ENCODE measurements at places on chromosomes 12 and 14.
A peak's percentile ranks its signal among the peaks of the same experiment; 100 is the strongest.

GRCh38 chr12:34386621-34387255 lies 364.4 kb downstream of the ALG10 start:
- DNase-seq, result no peak

GRCh38 chr12:85741046-85741445 lies 95.2 kb downstream of the RASSF9 start:
- no peak for DNase-seq

- no peak for DNase-seq
Observed at GRCh38 chr12:29176941-29177340, 27.9 kb downstream of the FAR2 start.

GRCh38 chr14:23829736-23830471 lies 123.7 kb upstream of the DHRS4 start:
- DNase-seq, result peak; percentile 87

- DNase-seq, result no peak
Observed at GRCh38 chr12:55806982-55807381, 10.5 kb downstream of the SARNP start.

GRCh38 chr12:7933255-7933726 lies 2.7 kb downstream of the SLC2A3 start:
- peak; percentile 97 for DNase-seq

DNA sequence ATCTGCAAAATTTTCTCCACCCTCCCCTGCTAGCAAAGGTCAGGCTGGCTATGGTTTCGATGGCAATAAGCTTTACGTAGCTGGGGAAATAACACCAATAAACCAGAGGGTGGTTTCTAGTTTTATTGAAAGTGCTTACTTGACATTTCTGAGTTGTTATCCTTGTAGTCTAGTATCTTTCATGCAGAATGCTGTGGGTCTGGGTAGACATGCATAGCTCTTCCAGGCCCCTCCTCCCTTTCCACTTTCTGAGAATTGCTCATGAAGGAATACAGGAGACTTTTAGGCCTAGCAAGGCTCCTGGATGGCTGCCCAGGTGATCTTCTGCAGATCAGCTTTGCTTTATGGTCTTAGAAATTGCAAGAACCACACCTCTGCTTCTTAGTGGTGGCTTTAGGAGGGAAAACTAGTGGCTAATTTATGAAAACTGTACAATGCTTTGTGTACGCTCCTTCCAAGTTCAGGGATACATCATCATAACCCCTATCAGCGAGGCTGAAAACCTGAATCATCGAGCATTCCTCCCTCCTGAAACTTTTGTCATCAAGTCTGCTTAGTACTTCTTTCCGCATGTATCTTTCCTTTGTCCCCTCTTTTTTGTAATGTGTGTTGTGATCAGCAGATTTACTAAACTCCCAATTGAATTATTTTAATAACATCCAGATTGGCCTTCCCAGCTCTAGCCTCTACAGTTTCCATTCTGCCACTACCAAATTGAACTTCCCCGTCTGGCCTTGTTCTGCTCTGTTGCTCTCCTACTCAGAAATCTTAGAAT lies 473.0 kb downstream of the RAD51B start:
- DNase-seq, result no peak

GRCh38 chr14:58291646-58292045 lies 6.7 kb upstream of the ARID4A start:
- no peak for DNase-seq

- no peak for DNase-seq
Observed at GRCh38 chr12:67919406-67919805, 69.8 kb upstream of the IFNG-AS1 start.

DNA sequence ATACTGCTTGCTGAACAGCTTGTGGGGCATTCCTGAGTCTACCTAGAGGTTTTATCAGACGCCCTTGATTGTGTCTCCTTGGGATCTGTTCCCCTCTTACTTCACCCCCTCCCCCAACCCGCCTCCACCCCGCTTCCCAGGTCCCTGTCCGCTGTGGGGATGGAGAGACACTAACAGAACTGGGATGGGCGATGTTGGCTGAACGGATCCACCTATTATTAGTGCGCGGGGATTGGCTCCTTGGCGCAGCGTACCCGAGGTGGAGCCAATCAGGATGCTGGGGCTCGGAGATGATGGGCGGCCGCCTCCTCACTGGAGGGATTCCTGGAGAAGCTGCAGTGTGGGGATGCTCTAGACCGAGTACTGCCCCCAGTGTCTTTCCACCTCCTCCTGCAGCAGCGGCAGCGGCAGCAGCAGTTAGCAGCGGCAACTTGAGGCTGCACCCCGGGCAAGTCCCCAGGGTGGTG lies at the start of gene SYT1:
SYT1 (plus strand) TSS at position 372 of the 467 bp plus-strand sequence.
- DNase-seq, result peak; percentile 87

DNA sequence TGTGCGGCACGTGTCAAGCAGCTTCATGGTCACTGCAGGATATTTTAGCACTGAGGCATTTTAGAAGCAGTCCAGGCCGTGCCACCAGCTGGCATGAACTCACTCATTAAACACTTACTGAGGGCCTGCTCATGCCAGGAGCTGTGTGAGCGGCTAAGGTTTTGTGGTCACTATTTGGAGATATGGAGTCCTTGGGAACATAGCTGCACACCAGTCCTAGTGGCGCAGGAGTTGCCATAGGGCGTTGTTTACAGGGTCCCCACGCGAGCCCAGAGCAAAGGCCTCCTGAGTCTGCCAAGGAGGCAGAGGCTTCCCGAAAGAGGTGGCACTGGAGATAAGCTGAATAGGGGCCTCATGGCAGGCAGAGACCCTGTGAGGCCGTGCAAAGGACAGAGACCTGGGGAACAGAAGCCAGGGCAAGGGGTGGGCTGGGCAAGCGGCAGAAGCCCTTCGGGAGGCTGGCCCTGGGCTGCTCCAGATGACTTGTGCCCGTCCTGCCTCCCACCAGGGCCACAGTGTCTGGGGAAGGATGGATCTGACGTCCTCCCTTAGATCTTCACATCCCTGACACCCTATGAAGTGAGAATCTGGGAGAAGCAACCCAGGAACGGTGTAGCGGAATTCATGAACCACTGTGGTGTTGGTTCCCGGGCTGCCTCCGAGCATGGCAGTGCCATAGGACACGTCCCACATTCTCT lies 38.9 kb downstream of the SFSWAP start:
- DNase-seq, result no peak

DNA sequence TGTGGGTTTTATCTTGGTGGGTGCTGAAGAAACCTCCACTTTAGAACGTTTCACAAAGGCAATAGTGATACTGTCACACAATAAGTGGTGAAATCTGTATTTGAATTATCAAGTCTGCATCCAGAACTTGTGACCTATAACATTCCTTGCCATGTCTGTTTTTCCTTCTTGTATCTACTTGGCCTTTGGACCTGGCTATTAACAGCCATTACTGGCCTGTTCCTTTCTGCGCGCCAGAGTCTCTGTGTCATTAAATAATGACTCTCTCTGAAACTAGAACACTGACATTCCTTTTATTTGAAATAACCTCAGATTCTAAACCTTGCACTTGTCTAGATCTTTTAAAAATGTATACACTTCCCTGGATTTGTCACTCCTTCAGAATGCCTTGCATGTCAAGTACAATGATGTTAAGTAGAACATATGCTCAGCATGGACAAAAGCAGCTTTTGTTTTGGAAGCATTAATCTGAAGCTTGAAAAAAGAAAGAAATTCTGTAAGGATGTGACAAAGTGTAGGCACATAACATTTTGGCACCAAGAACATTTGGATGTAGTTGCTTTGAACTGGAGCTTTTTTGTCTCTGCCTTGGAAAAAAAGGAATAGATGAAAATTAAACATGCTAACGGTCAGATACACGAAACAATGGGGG lies 95.5 kb upstream of the RPL10L start:
- no peak for DNase-seq

- no peak for DNase-seq
Observed at GRCh38 chr12:121036810-121037326, 2.2 kb downstream of the OASL start.

- DNase-seq, result no peak
Observed at GRCh38 chr12:32159925-32160324, 53.3 kb downstream of the BICD1 start.

GRCh38 chr14:69441948-69442347 lies 42.6 kb upstream of the PLEKHD1 start:
- DNase-seq, result no peak

DNA sequence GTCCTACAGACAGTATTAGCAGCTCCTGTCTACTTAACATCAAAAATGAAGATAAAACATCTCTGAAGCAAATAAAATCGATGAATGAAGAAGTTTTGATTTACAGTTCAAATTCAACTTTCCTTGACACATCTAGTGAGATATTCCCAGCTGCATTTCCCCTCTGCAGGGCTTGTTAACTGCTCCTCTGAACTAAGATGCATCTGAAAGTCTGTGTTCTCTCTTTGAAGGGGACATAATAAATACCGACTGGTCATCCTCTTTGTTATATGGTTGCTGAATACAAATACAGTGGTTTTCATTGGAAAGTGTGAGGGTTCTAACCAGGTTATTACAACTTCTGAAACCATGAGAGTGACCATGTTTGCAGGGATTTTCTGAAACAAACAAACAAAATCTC lies 266.4 kb upstream of the SLC16A7 start:
- no peak for DNase-seq

DNA sequence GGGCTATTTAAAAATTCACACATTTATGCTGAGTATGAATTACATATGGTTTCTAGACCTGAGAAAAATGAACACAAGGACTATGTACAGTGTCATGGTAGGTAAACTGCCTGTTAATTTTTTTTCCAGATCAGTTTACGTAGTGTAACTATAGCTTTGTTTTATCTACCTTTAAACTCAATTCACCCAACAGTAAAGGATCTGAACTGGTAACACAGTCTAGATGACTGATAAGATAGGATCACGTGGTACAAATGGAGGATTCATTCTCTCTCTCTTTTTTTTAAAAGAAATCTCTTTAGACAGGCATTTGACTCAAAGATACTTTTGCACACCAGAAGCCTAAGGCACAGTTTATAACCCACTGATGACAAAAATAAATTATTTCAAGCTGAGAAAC lies 130.8 kb upstream of the ATP2B1 start:
- DNase-seq, result no peak

GRCh38 chr12:64618953-64619590 lies 8.8 kb downstream of the RASSF3 start:
- DNase-seq, result no peak

GRCh38 chr14:36717363-36717762 lies 55.7 kb downstream of the PAX9 start:
- no peak for DNase-seq

DNA sequence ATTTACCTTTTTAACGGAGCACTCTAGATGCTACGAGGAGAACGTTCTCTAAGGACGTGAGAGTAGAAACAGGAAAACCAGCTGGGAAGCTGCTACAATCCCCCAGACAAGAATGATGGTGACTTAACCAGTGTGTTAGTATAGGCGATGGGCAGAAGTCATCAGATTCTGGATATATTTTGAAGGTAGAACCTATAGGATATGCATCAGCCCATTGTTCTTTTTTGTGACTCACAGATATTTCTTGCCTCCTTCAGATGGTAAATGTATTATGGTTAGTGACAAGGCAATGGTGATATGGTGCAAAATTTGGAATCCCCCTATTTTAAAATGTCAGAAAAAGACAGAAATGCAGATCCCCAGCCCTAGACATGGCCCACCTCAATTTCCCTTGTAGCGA lies 258.2 kb downstream of the PHLDA1 start:
- DNase-seq, result no peak

DNA sequence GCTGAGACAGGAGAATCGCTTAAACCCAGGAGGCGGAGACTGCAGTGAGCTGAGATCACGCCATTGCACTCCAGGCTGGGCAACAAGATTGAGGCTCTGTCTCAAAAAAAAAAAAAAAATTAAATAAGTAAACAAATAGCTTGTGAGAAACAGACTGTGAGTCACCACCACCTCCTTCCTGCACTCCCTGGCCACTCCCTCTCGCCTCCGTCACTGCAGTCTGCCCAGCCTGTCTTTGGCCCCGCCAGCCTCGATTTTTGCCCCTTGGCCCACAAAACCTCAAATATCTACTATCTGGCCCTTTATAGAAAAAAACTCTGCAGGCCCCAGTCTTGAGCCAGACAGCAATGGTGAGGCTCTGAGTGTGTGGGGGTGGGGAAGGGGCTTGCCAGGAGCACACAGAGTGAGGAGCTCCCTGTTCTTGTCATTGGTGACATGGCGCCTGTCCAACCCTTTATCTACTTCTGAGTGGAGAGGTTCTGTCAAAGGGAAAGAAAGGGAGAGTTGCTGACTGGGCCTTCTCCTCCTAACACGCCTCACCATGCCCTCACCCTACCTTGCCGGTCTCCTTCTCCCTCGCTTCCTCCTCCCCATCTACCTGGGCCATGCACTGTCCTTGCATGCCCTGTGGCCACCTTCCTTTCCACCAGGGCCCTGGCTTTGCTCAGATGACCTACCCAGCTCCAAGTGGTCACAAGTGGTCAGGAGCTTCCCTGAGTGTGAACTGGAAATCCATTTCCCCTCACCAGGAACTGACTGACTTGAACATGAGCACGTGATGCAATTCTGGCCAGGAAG lies 22.1 kb downstream of the LGMN start:
- peak; percentile 96 for DNase-seq

DNA sequence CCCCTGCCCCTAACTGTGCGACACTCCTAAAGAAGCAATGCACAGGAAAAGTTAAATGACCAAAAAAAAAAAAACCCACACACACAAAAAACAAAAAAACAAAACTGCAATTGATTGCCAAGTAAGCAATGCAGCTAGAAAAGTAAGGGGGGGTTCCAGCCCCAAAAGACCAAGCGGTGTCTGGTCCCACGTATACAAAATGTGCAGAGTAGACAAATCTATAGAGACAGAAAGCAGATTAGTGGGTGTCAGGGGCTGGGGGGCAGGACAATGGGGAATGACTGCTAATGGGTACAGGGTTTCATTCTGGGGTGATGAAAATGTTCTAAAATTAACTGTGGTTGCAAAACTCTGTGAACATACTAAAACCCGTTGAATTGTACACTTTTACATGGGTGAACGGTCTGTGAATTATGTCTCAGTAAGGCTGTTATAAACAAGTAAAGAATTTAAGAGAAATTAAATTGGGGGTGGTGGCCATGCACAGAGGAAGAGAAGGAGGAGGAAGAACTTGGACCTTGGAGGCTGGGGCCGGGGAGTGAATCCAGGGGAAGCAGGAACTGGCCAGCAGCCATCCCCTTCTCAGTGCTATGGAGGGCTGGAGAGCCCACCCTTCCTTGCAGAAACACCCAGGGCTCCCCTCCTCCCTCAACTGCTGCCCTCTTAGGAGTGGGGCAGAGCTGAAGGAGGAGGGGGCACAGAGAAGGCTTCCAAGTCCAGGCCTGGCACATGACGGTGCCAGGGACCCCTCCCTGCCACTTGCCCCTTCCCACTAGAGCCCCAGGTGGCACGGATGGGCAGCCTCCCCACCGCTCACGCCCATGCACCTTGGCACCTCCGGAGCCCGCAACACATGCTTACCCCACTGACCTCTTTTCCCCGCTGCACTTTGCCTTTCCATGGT lies 45.4 kb downstream of the KDM2B start:
- no peak for DNase-seq

- no peak for DNase-seq
Observed at GRCh38 chr14:35938770-35939169, 112.6 kb downstream of the BRMS1L start.

DNA sequence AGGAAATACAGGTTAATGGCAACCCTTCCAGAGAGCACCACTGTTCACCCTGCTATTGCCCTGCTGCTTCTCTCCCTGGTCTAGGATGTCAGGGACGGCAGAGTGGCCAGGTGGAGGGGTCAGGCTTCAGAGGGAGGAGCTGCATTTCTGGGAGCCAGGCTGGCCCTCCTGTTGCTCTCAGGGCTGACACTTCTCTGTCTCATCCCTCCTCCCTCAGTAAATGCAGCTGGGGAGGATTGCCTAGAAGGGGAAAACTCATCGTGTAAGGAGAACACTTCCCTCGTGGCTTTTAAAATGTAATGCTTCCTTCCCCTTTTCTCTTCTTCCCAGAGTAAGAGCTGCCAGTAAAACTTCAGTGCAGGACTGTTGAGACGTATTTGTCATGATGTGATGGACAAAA lies 20.8 kb downstream of the SUSD6 start:
- DNase-seq, result no peak

Measured in lung microvascular endothelial cell (primary cell).